ENCODE measurements at places on chromosomes 2 and 18. TPM values are rescaled to one million over a fixed set of nuclear protein-coding genes. Genes with fewer than 3 reads are reported as not detected.

Gene PROKR1
- total RNA-seq, result not detected

Gene ANKRD30B
- not detected for total RNA-seq

Gene PTPRN
- total RNA-seq, result not detected

Gene POTEI
- not detected for total RNA-seq

GRCh38 chr18:11980163-11980493 lies 1.2 kb upstream of the IMPA2 start:
- H3K27ac ChIP-seq, result peak overlapping the region; percentile 14
- H3K4me3 ChIP-seq, result peak overlapping the region; percentile 47
- peaks cover 19% of the 10 kb centered on the region for H3K4me1 ChIP-seq

Gene GBX2
- total RNA-seq, result not detected

Gene FAM161A
- 2.2 TPM for total RNA-seq

Gene MROH2A
- total RNA-seq, result not detected

- no peaks in the 10 kb centered on the region for H3K27me3 ChIP-seq
- no peaks in the 10 kb centered on the region for H3K4me1 ChIP-seq
- no peak for DNase-seq
- H3K27ac ChIP-seq, result no peak overlapping the region
Observed at GRCh38 chr18:29285471-29285870, 1108.5 kb upstream of the CDH2 start.

Gene FTCDNL1
- 0.32 TPM for total RNA-seq

DNA sequence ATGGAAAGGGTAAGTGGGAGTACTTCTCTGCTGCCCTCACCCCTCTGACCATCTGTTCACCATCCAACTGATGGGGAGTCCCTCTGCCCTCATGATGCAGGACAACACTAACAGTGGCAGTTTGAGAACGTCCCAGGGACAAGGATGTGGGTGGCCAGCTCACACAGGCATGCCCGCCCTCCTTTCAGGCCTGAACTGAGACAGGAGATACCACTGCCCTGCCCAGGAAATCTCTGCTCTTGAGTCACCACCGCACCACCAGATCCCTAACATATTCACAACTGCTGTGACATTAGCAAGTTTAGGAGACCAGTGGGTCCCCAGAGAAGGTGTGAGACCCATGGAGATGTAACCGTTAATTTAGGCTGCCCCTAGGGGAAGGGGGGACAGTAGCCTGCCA lies 66.2 kb downstream of the TRAPPC8 start:
- peaks cover 67% of the 10 kb centered on the region for H3K36me3 ChIP-seq
- no peak for DNase-seq
- H3K27ac ChIP-seq, result no peak overlapping the region
- H3K27me3 ChIP-seq, result no peaks in the 10 kb centered on the region
- H3K4me1 ChIP-seq, result no peaks in the 10 kb centered on the region

GRCh38 chr2:210169516-210170195 lies 1.6 kb downstream of the KANSL1L start:
- H3K27me3 ChIP-seq, result no peaks in the 10 kb centered on the region
- H3K36me3 ChIP-seq, result no peaks in the 10 kb centered on the region
- peak; percentile 12 for DNase-seq

Gene ESPNL
- not detected for total RNA-seq

DNA sequence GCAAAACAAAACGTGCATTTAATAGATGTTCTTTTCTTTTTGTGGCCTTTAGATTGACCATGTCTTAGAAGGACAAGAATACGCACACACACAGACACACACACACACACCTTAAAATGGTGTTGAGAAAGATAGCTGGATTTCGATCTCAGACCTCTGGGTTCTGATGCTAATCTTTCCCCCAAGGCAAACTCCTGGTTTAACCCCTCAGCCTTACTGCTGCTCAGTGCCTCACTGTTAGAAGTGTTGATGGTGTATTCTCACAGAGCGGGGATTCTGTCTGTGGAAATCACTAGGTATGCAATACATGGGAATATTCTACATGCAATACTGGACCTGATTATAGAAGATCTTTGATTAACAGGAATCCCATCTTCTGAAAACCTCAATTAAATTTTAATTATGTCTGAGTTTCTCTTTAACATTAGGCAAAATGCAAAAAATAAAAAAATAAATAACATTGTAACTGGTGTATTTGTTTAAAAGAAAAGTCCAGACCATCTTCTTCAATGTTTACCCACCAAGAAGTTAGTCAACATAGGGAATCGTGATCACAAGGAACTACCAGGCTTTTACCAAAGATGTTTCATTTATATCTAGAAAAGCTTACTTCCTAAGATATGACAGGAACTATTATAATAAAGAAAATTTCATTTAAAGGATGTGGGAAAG lies 613.5 kb downstream of the LRP1B start:
- H3K4me3 ChIP-seq, result no peak overlapping the region
- DNase-seq, result no peak
- H3K27me3 ChIP-seq, result no peaks in the 10 kb centered on the region
- H3K36me3 ChIP-seq, result no peaks in the 10 kb centered on the region

DNA sequence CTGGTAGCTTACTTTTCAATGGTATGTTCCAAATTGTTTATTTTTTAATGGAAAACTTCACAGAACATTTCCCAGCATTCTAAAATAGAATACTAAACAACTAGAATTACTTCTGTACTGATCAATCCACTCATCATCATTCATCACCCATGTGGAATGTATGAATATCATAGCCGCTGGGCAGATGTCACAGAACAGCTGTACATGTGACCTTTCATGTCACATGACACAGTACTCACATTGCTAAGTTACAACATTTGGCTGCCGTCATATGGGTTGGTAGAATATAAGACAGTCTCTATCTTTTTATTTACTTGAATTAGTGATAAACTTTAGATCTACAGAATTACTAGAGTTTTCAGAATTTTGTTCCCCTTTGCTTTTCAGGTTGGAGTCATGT lies 387.6 kb downstream of the ZEB2 start:
- no peaks in the 10 kb centered on the region for H3K27me3 ChIP-seq
- DNase-seq, result no peak
- no peak overlapping the region for H3K27ac ChIP-seq
- no peak overlapping the region for H3K4me3 ChIP-seq
- H3K36me3 ChIP-seq, result no peaks in the 10 kb centered on the region

Gene C2orf74
- 7.6 TPM for total RNA-seq

DNA sequence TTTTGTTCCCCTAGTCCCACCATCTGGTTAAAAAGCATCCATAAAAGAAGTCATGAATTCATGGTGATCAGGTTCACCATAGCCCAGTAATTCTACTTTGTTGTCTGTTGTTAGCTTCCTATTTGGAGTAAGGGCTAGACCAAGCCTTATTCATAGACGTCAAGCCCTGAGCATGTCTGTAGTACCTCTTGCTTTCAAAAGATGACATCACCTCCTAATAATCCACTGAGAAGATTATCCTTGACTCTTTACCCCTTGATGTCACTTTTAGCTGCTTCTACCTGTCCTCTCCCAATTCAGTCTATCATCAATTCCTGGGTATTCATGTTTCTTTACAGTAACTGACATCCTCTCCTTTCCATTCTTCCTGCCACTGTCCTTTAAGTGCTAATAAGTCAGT lies 90.1 kb downstream of the EML6 start:
- H3K27ac ChIP-seq, result no peak overlapping the region
- DNase-seq, result no peak
- H3K36me3 ChIP-seq, result no peaks in the 10 kb centered on the region

GRCh38 chr2:39470580-39470979 lies 33.5 kb upstream of the MAP4K3 start:
- no peaks in the 10 kb centered on the region for H3K36me3 ChIP-seq
- DNase-seq, result no peak
- H3K4me1 ChIP-seq, result no peaks in the 10 kb centered on the region
- H3K4me3 ChIP-seq, result no peak overlapping the region

Gene ERICH2
- not detected for total RNA-seq

Gene FAM117B
- 17.8 TPM for total RNA-seq

Gene UNC80
- total RNA-seq, result not detected

Gene ARHGAP15
- total RNA-seq, result 261 TPM
